Skin of body (tissue), 3 donors: ENCODE measurements at places on chromosomes 12 and 14. TPM values are rescaled to one million over a fixed set of nuclear protein-coding genes. Genes with fewer than 3 reads are reported as not detected.

The SERPINA4 gene
- 0.49 TPM for total RNA-seq

- no peak for DNase-seq
Measured at GRCh38 chr14:92706386-92706785, 42.0 kb downstream of the LGMN start.

DNA sequence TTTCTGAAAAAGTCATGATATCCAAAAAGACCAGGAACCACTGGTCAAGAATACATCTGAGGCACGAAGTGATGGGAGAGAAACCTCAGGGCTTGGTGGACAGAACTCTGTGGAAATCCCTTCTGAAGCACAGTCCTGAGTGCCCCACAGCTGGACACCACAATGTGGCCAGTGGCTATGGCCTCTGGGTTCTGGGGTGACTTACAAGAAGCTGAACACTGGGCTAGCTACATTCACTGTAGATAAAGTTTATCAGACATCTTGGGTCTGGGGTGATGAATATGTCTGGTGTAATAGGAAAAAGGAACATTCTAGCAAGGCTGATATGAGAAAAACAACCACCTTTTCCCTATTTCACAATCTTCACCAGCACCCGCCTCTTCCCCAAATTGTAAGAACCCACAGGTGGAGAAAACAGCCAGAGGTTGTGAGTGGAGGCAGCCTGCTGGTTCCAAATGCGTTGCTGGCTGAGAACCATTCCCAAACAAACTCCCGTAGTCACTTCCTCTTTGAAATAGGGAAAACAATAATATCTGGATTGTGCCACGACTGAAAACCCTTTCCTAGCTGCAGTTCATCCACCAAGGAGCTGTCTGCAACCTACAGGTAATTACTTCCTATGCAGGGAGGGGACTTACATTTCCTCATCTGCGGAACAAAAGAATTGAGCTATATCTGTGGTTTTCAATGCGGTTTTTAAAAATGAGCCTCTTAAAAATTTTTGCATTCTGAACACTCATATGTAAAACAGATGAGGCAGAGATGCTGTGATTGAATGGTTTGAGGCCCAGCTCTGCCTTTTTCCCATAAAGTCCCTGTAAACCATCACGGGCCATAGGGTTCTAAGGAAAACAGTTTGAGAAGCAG is 193.6 kb downstream of the SLC41A2 start:
- DNase-seq: no peak

The RFX4 gene
- not detected for total RNA-seq

DNA sequence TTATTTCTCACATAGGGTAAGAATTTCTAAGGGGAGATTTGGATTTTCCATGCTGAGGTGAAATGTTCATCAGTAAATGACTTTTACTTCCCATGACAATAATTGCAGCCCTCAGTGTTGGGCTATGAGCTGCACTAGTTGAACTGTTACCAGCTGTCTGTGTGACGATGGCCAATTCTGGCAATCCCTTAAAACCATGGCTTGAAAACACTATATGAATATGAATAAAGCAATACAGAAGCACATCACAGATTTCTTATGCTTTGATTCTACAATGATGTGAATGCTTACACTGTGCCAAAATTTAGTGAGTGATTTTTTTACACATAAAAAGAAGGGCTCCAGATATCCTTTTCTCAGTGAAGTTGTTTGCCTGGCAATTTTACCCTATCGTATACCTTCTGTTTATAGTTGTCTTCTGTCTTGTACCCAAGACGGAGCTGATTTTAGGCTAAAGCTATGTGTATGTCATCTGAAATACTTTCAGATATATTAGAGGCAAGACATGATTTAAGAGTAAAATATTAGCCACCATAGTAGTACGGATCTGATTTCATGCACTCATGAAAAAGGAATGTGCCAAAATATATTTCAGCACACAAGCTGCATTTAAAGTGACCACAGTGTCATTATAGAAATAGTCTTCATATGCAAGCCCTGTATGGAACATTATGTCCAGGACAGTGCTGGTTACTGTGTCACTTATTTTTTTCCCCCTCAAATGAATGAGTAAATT is 52.0 kb downstream of the SLC38A4 start:
- peak; percentile 36 for DNase-seq

- DNase-seq: no peak
Measured at GRCh38 chr14:80770114-80770908, 171.2 kb downstream of the CEP128 start.

GRCh38 chr12:121911824-121912585 is 6.4 kb upstream of the CFAP251 start:
- no peak for DNase-seq

DNA sequence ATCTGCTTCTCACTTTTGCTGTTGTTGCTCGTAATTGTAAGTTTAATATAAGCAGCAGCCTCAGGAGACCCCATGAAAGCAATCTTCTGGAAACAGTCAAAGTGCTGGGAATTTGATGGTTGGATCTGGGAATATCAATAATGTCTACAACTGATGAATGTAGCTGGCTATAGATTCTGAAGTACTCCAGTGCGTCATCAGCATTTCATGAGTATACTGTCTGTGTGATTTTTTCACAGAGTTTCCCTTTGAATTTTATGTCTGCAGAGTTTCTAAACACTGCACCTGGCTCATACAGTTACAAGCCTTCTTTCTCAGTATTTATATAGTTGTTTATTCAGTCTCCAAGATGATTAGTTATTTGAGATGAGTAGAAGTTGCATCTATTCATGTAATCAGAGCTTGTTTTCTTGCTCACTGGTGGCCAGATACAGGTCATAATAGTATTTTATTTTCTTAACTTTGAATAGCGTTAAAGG is 222.3 kb downstream of the RAD51B start:
- no peak for DNase-seq

DNA sequence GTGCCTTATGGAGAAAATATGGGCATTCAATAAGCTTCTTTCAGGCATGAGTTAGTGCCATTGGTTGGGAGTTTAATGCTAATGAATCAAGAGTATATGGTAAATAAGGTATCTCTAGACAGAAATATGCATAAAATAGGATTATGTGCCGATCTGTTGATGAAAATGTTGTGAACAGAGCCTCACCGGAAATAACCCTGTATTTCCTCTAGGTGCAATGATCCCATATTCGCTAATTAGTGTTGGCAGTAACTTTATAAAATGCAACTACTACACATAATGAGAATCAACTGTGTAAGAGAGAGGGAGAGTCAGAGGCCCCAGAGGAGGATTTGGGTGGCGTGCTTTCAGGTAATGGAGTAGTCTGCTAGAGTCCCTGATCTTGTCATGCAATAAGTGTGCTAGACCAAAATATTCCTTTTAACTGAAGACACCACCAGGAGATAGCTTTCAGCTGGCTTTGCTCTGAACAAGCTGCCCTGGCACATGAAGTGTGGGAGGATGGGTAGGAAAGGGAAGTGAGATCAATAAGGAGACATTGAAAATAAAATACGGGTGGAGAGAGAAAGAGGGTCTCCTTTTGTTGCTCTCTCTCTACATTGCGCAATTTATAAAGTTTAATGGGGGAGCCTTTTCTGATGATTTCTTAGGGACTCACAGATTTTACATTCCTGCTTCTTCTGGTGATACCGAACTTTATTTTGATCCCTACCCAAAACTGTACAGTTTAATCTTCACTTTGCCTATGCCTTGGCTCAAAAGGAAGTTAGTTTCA is 68.6 kb upstream of the PLXNC1 start:
- no peak for DNase-seq

DNA sequence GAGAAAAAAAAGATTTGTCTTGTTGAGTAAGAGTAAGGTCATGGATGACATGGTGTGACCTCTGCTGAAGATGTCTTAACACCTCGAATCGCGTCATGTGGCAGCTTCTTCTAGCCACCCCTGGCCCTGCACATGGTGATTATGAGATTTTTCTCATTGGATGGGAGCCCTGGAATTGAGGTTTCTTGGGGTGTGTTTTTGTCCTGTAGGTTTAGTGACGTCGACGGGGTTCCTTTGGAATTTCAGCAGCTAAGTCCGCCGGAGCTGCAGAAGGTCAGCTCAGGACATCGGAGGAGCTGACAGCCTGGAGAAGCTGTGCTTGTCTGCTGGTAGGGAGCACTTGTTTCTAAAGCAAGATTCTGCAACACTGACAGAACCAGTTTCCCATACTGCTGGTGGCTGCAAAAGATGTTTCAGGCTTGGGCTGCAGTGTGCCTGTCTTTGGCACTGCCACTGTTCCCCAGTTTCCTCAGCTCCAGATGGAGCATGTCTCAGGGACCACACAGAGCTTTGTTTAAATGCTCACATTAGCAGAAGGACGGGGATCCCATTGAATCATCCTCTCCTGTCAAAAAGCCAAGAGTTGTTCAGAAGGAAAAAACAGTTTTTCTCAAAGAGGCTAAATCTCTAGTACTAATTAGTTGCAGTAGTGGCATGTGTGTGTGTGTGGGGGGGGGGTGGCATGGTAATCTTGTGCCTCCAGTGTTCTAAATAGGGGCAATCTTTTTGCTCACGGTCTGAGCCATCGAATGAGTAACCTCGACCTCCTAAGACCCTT is 5.2 kb upstream of the FOS start:
- peak; percentile 72 for DNase-seq

The MANSC4 gene
- total RNA-seq: not detected

DNA sequence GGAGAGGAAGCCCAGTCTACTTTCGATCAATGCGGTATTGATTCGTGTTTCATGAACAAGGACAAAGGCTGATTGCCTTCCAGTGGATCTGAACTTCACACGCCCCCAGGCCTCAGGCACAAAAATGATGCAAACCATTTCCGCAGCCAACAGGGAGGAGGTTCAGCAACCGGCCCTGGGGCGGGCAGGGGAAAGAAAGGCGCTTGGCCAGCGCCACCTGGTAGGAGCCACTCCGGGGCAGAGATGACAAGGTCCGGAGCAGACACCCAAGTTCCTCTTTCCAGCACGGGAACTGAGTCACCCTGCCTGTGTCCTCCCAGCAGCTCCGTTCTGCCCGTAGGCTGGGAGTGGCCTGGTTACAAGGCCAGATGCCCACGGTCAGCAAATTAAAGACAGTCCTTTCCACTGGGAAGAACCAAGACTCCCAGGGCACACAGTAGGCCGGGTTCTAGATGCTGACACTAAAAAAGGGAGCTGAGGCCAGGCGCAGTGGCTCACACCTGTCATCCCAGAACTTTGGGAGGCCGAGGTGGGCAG is 136.3 kb downstream of the SCARB1 start:
- DNase-seq: peak; percentile 30

- DNase-seq: no peak
Measured at GRCh38 chr12:54879579-54879978, 25.3 kb downstream of the MUCL1 start.

GRCh38 chr12:121815263-121815662 is 11.5 kb downstream of the SETD1B start:
- DNase-seq: no peak

DNA sequence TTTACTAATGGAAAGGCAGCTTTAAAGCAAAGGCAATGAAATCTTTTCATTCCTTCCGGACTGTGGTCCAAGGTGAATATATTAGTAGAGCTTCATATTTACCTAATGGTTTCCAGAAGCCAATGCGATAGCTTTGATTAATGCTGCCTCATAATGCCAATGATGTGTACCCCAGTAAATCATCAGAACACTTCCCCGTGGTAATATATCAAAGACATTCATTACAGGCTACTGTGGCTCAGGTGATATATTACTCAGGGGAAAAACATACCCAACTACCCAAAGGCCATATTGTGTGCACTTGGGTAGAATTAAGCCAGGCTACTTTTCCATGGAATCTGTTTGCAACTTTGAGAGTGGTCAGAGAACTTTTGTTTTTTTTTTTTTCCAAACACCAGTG is 69.4 kb upstream of the DACT1 start:
- no peak for DNase-seq
